ENCODE measurements at places on chromosomes 4 and X.

DNA sequence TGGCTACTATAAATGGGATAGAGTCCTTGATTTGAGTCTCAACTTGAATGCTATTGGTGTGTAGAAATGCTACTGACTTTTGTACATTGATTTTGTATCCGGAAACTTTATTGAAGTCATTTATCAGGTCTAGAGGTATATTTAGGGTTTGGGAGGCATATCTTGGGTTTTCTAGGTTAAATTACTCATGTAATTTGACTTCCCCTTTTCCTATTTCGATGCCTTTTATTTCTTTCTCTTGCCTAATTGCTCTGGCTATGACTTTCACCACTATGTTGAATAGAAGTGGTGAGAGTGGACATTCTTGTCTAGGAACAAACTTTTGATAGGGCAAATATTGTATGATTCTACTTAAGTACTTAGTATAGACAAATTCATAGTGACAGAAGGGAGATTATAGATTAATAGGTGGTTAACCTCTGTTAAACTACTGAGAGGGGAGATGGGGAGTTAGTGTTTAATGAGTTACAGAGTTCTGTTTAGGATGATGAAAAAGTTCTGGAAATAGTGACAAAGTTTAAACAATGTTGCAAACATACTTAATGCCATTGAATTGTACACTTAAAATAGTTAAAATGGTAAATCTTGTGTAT lies 22.8 kb upstream of the HSPA4L start:
- no peak for DNase-seq

GRCh38 chr4:125359960-125360634 lies 45.3 kb downstream of the FAT4 start:
- DNase-seq: no peak

DNA sequence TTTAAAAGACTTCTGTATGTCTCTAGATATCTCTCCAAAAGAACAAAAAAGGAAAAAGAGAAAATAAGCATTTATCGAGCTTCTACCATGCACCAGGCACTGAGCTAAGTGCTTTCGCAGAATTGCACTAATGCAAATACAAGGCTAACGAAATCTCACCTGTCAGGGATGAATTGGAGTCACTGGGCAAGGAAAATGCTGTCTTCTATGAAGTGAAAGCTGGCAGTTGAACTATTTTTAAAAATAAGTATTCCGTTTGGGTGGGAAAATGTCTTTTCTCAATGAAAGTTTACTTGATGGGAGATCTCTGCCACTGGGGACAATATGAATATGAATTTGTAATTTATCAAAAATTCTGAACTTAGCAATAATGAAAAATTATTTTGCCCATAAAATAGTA lies 47.6 kb downstream of the COL25A1 start:
- DNase-seq: no peak

GRCh38 chr4:16067515-16067914 lies 16.3 kb downstream of the PROM1 start:
- DNase-seq: no peak

- no peak for DNase-seq
These were observed 1.8 kb downstream of the PLXNA3 start for GRCh38 chrX:154459832-154460231.

GRCh38 chr4:2330091-2331042 lies 68.5 kb upstream of the MXD4 start:
- DNase-seq: no peak

Data from cerebellar cortex (tissue), 1 donor.